ENCODE measurements at places on chromosomes 1 and 21.

GRCh38 chr21:18424276-18424675, 20.7 kb upstream of the TMPRSS15 start:
- DNase-seq: no peak

GRCh38 chr21:34737115-34737514, 68.3 kb downstream of the CLIC6 start:
- no peak for DNase-seq

DNA sequence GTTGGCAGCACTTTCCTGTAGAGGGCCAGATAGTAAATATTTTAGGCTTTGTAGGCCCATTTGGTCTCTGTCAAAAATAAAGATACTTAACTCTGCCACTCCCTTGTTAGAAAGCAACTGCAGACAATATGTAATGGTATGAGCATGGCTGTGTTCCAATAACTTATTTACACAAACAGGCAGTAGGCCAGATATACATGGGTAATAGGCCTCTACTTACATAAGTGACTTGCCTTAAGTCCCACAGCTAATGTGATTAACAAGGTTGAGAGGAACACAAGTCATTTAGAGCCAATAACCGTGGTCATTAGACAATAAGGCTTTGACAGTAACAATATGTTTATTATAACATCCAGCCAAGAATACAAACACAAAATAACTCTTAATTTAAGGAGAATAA, 17.4 kb downstream of the CCT8 start:
- no peak for DNase-seq

DNA sequence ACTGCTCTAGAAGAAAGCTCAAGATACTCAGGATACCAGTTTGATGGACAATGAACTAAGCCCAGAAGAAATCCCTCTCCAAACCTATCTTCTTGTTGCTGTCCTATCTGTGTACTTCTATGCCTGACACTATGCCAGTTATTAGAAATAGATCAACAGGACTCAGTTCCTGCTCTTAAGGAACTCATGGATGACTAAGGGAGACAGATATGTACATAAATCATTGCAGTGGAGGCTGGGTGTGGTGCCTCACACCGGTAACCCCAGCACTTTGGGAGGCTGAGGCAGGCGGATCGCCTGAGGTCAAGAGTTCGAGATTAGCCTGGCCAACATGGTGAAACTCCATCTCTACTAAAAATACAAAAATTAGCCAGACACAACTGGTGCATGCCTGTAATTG, 42.4 kb upstream of the AK4 start:
- DNase-seq: no peak

DNA sequence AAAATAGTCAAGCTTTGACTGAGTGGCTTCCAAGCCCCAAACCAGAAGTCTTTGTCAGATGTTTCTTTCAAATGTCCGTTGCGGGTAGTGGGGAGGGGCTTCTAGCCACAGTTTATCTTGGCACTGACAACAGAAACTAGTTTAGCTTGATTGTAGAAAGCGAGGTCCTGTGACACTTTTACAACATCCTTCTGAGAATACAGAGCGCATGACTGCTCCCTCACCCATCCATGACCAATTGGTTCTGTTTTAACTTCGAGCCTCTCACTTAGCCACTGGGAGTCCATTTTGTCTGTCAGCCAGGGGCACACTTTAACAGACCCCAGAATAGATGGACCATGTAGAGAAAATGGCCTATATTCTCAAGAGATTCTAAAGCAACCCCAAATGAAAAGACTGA, 199.2 kb upstream of the ST6GALNAC5 start:
- no peak for DNase-seq

GRCh38 chr1:181456551-181456950, 26.8 kb upstream of the CACNA1E start:
- DNase-seq: no peak

GRCh38 chr1:195934817-195935553, 673.3 kb downstream of the KCNT2 start:
- DNase-seq: no peak

DNA sequence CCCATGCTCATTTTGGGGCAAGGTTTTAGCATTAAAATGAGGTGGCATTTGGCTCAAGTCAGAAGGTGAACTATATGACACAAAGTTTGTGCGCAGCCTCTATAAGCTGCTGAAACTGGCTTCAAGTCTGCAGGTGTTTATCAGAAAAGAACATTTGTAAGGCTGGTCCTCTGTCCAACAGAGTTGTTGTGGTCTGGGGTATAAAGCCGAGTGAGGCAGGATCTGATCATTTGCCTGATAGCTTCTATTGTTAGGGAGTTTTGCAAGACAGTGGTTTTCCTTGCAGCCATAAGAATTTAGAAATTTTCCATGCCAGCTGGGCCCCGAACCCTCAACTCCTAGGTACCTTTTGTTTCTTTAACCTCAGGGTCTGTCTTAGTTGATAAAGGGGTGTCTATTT, 130.8 kb downstream of the PGBD5 start:
- DNase-seq: no peak

- DNase-seq: no peak
Measured at GRCh38 chr1:230158415-230159291, 91.6 kb downstream of the GALNT2 start.

GRCh38 chr21:34338226-34338625, 25.6 kb upstream of the KCNE2 start:
- no peak for DNase-seq
